ENCODE measurements at places on chromosomes 7 and 10. TPM values are rescaled to one million over a fixed set of nuclear protein-coding genes. Genes with fewer than 3 reads are reported as not detected.
A peak's percentile ranks its signal among the peaks of the same experiment; 100 is the strongest.

ITPRID1 gene
- not detected for polyA plus RNA-seq

HSPA12A gene
- polyA plus RNA-seq = 1.3 TPM

CPSF4 gene
- polyA plus RNA-seq = 9.6 TPM

OR2A1 gene
- polyA plus RNA-seq = 0.08 TPM

SAMD9L gene
- 2.2 TPM for polyA plus RNA-seq

NODAL gene
- polyA plus RNA-seq = not detected

CPED1 gene
- 11.1 TPM for polyA plus RNA-seq

SPDYE5 gene
- not detected for polyA plus RNA-seq

OPN4 gene
- not detected for polyA plus RNA-seq

ACTR3C gene
- 26.6 TPM for polyA plus RNA-seq

GRCh38 chr7:4631380-4632179 lies 50.5 kb upstream of the FOXK1 start:
- no peak for DNase-seq

DNA sequence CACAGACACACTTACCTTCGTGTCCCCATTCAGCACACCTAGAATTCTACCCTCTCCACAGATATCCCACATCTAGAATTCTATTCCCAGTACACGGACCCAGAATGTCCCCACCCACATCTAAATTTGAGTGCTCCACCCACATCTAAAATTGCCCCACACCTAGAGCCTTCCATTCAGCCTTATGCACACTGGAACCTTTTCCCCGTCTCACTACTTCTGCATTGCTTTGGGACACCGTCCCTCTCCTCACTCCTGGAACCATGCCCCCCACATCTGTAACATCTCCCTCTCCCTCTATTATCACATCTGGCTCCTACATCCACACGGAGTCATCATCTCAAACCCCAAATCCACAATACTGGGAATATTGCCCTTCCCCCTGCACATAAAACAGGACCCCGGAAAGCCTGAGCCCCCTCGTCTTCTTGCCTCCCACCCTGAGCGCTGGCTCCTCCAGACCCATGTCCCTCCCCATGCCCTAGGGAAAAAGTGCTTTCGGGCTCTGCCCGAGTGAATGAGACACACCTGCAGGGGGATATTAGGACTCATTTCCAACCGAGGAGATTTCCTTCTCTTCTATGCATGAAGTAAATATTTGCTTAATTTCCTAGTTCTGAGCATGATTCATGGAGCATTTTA lies 125.8 kb upstream of the UNC5B start:
- peak; percentile 14 for DNase-seq

DNA sequence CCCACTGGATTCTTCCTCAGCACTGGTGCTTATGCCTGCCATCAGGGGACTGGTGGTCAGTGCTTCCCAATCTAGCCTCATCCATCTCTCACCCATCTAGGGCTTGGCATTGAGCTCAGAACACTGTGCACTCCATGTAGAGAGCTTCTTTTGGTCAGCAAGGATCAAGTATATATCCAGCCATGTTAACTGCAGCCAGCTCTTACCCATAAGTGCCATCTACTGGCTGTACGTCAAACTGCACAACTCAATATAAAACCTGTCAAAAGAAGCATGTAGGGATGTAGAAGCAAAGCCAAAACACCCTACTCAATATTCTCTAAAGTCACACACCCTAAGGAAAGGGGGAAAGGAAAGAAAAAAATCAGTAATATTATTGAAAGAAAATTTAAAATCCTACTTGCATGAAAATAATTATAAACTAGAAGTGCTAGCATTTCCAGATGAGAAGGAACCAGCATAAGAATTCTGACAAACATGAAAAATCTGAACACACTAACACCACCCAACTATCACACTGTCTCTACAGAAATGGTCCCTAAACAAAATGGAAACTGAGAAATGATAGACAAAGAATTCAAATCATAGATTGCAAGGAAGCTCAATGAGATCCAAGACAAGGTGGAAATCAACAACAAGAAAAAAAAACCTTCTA lies 531.1 kb upstream of the STEAP1 start:
- no peak for DNase-seq

DNA sequence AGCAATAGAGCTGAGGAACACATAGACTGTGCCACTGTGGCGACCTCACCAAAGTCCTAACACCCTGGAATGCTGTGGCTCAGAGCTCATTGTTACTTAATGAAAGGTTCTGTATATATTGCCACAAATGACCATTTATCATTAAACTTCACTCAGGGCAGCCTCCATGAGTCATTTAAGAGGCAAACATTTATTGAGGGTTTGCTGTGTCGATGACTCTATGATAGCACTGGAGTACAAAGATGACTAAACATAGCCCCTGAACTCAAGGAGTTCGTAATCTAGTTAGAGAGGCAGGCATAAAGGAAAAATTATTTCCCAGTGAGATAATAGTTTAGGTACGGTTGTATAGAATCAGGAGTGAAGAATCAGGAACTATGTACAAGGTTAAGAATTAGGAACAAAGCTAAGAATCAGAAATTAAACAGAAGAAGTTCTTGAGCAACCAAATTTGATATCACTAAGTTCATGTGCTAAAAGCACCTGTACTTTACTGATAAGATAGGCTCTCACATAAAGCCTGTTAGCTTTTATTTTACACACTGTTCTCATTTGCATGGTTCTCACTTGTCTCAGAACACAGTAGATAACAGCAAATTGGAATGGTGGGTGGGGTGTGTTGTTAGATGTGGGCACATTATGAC lies 7.9 kb downstream of the ENTPD7 start:
- DNase-seq = no peak

GRCh38 chr7:78386520-78386919 lies 587.9 kb downstream of the PHTF2 start:
- no peak for DNase-seq

DNA sequence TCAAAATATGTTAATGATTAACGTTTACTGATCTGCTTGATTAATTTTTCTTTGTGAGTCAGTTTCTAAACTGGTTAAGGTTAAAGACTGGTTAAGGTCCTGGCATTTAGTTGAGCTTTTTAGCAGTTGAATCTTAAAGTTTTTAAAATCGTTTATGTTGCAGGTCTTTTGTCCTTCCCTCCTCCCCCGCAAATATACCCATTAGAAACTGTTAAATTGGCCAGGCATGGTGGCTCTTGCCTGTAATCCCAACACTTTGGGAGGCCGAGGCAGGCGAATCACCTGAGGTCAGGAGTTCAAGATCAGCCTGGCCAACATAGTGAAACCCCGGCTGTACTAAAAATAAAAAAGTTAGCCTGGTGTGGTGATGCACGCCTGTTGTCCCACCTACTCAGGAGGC lies 100.9 kb downstream of the PODXL start:
- no peak for DNase-seq

DNA sequence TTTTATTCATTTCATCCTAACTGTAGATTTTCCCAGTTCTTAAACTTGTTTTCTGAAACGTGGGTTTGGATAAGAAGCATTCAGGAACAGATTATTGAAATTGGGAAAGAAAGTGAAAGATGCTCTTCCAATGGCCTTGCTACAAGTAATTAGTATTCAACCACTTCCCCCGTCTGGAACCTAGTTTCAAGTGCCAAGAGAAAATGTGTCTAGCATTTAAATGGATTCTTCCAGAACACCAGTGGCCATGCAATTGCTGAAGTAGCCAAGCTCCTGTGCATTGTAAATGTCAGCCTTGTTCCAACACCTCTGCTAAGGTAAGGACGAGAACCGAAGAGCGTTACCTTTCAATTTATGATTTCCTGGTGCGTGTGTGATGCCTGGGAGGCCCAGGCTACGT lies 68.2 kb downstream of the PFKFB3 start:
- DNase-seq = no peak

- DNase-seq = peak; percentile 56
These were observed 46.6 kb upstream of the PODXL start for GRCh38 chr7:131602994-131603372.

DNA sequence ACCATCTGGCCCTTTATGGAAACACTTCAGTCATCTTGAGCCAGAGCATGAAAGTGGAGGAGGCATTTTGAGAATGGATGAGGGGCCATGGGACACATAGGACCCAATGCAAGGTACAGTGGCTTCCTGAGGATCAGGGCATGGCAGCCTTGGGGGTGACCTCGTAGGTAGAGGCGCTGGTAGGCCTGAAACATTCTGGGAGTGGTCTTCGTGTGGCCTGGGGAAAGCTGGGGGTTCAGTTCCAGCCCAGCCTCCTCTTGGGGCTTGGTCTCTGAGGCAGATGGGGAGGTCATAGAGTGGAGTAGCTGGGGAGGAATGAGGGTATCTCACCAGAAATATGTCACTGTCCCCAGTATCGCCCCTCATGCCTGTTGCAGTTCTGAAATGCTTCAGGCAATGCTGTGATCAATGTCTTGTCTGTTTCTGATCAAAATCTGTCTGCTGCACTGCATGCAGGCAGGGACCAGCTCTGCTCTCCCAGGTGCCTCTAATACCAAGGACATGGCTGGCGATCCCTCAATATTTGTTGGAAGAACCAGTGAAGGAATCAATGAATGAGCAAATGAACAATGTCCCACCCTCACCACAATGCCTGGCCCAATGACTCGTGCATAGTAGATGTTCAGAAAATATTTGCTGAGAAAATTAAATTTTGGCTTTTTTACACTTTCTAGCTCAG lies 90.9 kb downstream of the CHST15 start:
- no peak for DNase-seq

DNA sequence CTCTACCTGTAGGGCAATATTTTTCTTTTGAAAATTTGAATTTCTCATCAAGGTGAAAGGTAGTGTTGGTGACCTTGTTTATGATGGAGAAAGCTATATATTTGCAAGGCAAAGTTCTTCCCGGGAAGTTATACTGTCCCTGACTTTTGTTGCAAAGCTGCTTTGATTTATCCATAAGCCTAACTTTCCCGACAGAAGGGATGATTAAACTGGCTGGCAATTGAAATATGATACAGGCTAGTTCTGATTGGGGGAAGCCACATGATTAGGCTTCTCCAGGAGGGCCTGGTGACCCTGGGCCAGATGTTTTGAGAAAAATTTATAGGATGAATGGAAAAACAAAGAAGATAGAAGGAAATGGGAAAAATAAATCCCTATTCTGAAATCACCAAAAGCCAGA lies 215.5 kb downstream of the ACTR3B start:
- DNase-seq = no peak

- DNase-seq = no peak
These were observed 22.9 kb upstream of the C10orf105 start for GRCh38 chr10:71742301-71743088.

DNA sequence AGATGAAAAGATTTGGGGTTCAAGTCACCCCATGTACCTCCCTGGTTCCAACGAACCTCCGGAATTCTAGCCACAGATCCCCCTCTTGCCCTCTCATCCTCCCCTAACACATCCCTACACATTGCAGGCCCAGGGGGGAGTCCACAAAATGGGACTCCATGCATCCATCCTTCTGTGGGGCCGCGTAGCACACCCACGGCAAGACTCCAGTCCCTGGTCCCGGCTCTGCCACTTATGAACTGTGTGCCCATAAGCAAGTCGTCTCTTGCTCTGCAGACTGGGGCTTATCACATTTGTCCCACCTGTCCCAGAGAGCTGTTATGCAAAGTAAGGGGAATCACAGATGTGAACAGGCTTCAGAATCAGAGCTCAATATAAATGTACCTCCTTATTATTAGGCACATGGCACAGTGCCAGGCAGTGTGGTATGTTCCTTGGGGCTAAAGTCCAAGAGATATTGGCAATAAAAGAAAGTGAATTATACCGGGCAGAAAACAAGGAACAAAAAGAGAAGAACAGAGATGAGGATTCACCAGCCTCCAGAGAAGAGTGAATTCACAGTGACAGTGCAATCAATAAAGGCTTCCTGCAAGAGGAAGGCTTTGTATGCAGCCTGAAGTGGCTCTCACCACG lies 73.9 kb downstream of the KCNMA1 start:
- DNase-seq = no peak

GRCh38 chr7:50869108-50869725 lies 86.5 kb upstream of the GRB10 start:
- DNase-seq = no peak

GRCh38 chr10:64350665-64351064 lies 829.5 kb downstream of the REEP3 start:
- no peak for DNase-seq

DNA sequence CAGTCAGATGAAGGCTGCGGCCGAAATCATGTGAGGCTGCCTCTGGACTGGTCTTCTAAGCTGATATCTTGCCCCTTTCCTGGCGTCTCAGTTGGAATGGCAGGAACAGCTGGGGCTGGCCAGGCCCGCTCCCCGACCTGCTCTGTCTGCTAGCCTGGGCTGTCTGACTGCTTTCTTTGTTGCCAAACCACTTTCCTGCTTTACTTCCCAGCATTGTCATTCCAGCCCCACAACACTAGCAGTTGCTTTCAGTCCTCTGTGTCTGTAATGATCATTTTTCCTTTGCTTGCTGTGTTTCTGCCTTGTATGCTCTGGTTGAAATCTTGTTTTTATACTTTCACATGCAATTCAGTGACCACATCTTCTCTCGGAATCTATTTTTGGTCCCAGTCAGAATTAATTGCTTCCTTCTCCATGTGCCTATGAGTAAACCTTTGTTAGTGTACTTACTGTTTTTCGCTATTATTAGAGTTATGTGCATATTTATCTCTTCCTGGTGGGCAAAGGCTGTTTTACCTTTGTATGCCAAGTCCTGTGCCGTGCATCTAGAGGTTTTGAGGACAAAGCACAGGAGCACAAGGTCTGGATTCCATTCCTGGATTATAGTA lies 21.6 kb downstream of the PRPF18 start:
- no peak for DNase-seq

DNA sequence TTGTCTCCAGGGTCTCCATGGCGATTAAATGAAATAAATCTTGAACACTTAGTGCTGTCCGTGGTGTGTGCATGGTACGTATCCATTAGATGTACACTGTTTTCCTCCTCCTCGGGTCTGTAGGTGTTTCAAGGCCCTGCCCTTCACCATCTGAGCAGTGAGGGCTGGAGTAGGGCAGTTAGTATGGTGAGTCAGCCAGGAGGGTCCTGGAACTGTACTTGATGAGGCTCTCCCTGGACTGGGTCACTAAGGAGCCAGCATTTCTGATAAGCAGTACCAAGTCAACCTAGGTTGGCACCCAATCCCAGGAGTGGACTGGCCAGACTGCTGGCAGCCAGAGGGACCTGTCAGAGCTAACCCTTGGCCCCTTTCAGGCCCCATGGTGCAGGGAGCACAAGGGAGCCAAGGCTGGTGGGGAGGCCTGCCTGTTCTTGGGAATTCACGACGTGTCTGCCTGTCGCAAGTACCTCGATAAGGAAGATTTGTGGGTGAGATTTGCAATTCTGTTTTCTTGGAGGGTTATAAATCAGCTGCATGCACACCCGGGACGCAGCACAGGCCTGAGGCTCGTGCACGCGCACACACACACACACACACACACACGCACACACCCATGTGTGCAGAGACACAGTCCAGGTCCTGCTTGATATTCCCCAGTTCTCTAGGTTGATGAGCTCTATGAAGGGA lies 114.2 kb downstream of the ZMIZ1 start:
- DNase-seq = no peak

GRCh38 chr7:45978010-45978681 lies 57.1 kb upstream of the IGFBP3 start:
- peak; percentile 25 for DNase-seq

- no peak for DNase-seq
These were observed 23.5 kb upstream of the PDE1C start for GRCh38 chr7:32093415-32094408.

Data from liver (tissue), 10 donors.